ENCODE measurements at places on chromosomes 2 and 18. TPM values are rescaled to one million over a fixed set of nuclear protein-coding genes. Genes with fewer than 3 reads are reported as not detected.

The STAT1 gene
- total RNA-seq, result 31.8 TPM

The AFF3 gene
- total RNA-seq, result 0.02 TPM

The SAG gene
- total RNA-seq, result not detected

The LRRC30 gene
- total RNA-seq, result not detected

The ACVR1C gene
- total RNA-seq, result 0.58 TPM

The TRABD2A gene
- total RNA-seq, result 0.33 TPM

The C2orf15 gene
- total RNA-seq, result 0.16 TPM

The NEU2 gene
- total RNA-seq, result not detected

The LIMS3 gene
- 0.74 TPM for total RNA-seq

The MBD5 gene
- 9.8 TPM for total RNA-seq

The DNAH6 gene
- 0.49 TPM for total RNA-seq

The GCG gene
- total RNA-seq, result 0.29 TPM

The CCDC102B gene
- 0.69 TPM for total RNA-seq

The LHCGR gene
- not detected for total RNA-seq

The ZSWIM2 gene
- not detected for total RNA-seq

The SP140L gene
- 11.3 TPM for total RNA-seq

The VWA3B gene
- total RNA-seq, result not detected

The LTBP1 gene
- 13.6 TPM for total RNA-seq

The PROM2 gene
- not detected for total RNA-seq

The FAM168B gene
- total RNA-seq, result 76.0 TPM

The TANC1 gene
- total RNA-seq, result 0.13 TPM

The ZNF396 gene
- 2.0 TPM for total RNA-seq

The NOSTRIN gene
- total RNA-seq, result 50.9 TPM

The LYPD6B gene
- total RNA-seq, result not detected

The HSPD1 gene
- 583 TPM for total RNA-seq

The CDH7 gene
- not detected for total RNA-seq

The C1GALT1C1L gene
- total RNA-seq, result 1.5 TPM

The REG1B gene
- 2.3 TPM for total RNA-seq

The C2orf66 gene
- total RNA-seq, result not detected

The PROKR1 gene
- total RNA-seq, result 0.18 TPM

The MCM6 gene
- 105 TPM for total RNA-seq
